Small intestine (tissue), 16 donors: ENCODE measurements at places on chromosomes 2 and 18. TPM values are rescaled to one million over a fixed set of nuclear protein-coding genes. Genes with fewer than 3 reads are reported as not detected.

The CRYGD gene
- 0.15 TPM for polyA plus RNA-seq

The AQP12A gene
- polyA plus RNA-seq = 1.2 TPM

The ACTG2 gene
- polyA plus RNA-seq = 108 TPM

The TCF23 gene
- 0.03 TPM for polyA plus RNA-seq

The DNAJC5G gene
- polyA plus RNA-seq = not detected

The SLC23A3 gene
- 26.6 TPM for polyA plus RNA-seq

The IL1F10 gene
- polyA plus RNA-seq = 0.25 TPM

The TMEM37 gene
- 75.9 TPM for polyA plus RNA-seq

The DOK6 gene
- not detected for polyA plus RNA-seq

The TMEM178A gene
- 5.0 TPM for polyA plus RNA-seq

The ALPG gene
- not detected for polyA plus RNA-seq

The VIL1 gene
- polyA plus RNA-seq = 345 TPM

The CIB4 gene
- polyA plus RNA-seq = 0.15 TPM

The ZNF532 gene
- polyA plus RNA-seq = 2.4 TPM

The TEX44 gene
- not detected for polyA plus RNA-seq

The CAVIN2 gene
- 8.1 TPM for polyA plus RNA-seq

The DES gene
- polyA plus RNA-seq = 35.4 TPM

The LOXL3 gene
- 2.9 TPM for polyA plus RNA-seq

The AP1S3 gene
- 7.4 TPM for polyA plus RNA-seq

The BAZ2B gene
- 15.7 TPM for polyA plus RNA-seq

The LYPD6B gene
- polyA plus RNA-seq = 1.3 TPM

The IL1R2 gene
- 1.6 TPM for polyA plus RNA-seq

The CHRNA1 gene
- polyA plus RNA-seq = not detected

The MROH2A gene
- 0.19 TPM for polyA plus RNA-seq

The INPP5D gene
- polyA plus RNA-seq = 5.9 TPM

The FSHR gene
- not detected for polyA plus RNA-seq

The PCARE gene
- not detected for polyA plus RNA-seq

The COL4A3 gene
- 0.21 TPM for polyA plus RNA-seq

The MOGAT1 gene
- not detected for polyA plus RNA-seq

The TFCP2L1 gene
- polyA plus RNA-seq = 0.66 TPM

The ALK gene
- 0.98 TPM for polyA plus RNA-seq

The SFTPB gene
- 34.9 TPM for polyA plus RNA-seq

The IKZF2 gene
- polyA plus RNA-seq = 3.7 TPM

The PRADC1 gene
- 11.9 TPM for polyA plus RNA-seq

The MATN3 gene
- polyA plus RNA-seq = not detected

The GKN2 gene
- polyA plus RNA-seq = not detected

The LRRC30 gene
- not detected for polyA plus RNA-seq

The MYO3B gene
- 0.03 TPM for polyA plus RNA-seq

The UGT1A6 gene
- polyA plus RNA-seq = 0.21 TPM

The ITPRIPL1 gene
- polyA plus RNA-seq = 1.9 TPM

The TOGARAM2 gene
- polyA plus RNA-seq = 0.66 TPM

The TANC1 gene
- polyA plus RNA-seq = 7.4 TPM

The ANXA4 gene
- 764 TPM for polyA plus RNA-seq

The MBP gene
- polyA plus RNA-seq = 14.3 TPM

The PELI1 gene
- 26.6 TPM for polyA plus RNA-seq

The NTSR2 gene
- polyA plus RNA-seq = 0.06 TPM

The CCDC148 gene
- 0.09 TPM for polyA plus RNA-seq

The FNDC4 gene
- 2.0 TPM for polyA plus RNA-seq

The EXOC6B gene
- 12.6 TPM for polyA plus RNA-seq

The CCBE1 gene
- 1.3 TPM for polyA plus RNA-seq

The EMILIN1 gene
- 0.67 TPM for polyA plus RNA-seq
